ENCODE measurements at places on chromosomes 7 and 10.

- H3K4me3 ChIP-seq: no peak overlapping the region
- DNase-seq: no peak
- no peaks in the 10 kb centered on the region for H3K4me1 ChIP-seq
- H3K36me3 ChIP-seq: no peaks in the 10 kb centered on the region
- H3K27me3 ChIP-seq: no peaks in the 10 kb centered on the region
Measured at GRCh38 chr7:99167072-99167471, 23.2 kb upstream of the SMURF1 start.

GRCh38 chr10:13882119-13882711, 295.4 kb downstream of the PRPF18 start:
- H3K27me3 ChIP-seq: no peaks in the 10 kb centered on the region
- no peak for DNase-seq
- H3K4me1 ChIP-seq: no peaks in the 10 kb centered on the region
- H3K36me3 ChIP-seq: no peaks in the 10 kb centered on the region
- no peak overlapping the region for H3K4me3 ChIP-seq
- H3K27ac ChIP-seq: no peak overlapping the region

DNA sequence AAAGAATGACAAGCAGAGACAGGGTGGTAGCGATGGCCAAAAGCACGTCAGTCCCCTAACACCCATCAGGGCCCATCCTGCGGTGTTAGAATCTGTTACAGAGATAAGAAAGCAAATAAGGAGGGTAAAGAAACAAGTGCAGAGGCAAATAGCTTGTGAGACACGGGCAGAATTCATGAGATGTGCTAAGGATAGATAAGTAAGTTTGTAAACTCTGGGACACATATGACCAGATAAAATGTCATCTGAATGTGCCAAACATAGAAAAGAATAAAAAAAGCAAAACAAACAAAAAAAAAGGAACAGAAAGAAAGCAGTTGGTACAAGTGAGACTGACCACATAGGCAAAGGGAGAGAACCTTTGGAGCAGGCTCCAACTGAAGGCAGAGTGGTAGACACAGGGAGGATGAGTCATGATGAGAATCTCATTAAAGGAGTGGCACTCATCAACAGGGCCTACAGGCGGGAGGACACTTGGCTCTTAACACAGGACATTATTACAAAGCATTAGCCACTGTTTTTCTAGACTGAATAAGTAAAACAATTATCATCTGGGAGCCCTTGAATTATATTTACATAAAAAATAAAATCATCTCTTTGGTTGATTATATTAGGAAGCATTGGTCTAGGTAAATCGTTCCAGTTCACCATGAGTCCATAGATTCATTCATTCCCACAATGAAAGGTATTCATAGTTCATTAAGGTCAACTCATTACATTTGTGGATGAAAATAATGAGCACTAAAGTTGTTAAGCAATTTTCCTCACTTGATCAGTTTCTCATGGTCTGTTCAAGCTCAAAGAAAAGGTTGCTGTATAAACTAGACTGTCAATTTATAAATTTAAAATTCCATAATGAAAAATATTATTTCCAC, 21.5 kb upstream of the EPHB6 start:
- DNase-seq: no peak
- H3K4me3 ChIP-seq: no peak overlapping the region
- no peaks in the 10 kb centered on the region for H3K27me3 ChIP-seq
- no peaks in the 10 kb centered on the region for H3K36me3 ChIP-seq

DNA sequence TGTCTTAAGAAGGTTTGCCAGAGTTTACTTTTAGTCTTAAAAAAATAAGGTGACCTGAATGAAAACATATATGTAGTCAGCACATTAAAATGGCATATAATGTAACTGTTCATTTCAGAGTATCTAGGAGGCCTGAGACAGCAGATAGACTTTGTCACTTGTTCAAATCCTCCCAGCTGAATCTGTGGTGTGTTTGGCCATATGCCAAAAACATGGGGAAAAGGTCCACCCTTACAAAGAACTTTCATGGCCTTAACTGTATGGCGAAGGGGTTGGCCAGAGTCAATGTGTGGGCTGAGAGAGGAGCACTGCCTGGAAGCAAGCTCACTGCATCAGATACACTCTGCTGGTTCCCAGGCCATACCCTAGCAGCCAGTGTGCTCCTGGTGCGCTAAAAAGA, 113.7 kb downstream of the ALOX5 start:
- DNase-seq: no peak
- H3K36me3 ChIP-seq: peaks cover 20% of the 10 kb centered on the region
- no peak overlapping the region for H3K27ac ChIP-seq
- no peaks in the 10 kb centered on the region for H3K27me3 ChIP-seq

DNA sequence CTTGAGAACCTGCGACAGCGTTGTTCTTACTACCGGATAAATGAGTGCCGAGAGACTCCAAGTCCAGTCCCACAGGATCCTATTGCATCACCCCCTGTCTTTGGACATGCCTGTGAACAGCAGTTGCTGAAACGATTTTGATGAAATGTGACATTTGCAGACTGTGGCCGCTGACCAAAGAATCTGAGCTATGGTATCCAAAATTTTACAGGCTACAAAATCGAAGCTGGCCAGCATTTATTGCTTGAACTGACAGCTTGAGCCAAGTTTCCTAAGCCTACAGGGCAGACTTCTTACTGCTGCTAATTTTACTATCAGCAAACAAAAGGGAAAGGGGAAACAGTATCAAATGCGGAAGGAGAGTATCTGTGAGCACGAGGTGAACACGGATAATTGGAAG, 12.1 kb upstream of the NPVF start:
- H3K4me1 ChIP-seq: no peaks in the 10 kb centered on the region
- no peak overlapping the region for H3K4me3 ChIP-seq

DNA sequence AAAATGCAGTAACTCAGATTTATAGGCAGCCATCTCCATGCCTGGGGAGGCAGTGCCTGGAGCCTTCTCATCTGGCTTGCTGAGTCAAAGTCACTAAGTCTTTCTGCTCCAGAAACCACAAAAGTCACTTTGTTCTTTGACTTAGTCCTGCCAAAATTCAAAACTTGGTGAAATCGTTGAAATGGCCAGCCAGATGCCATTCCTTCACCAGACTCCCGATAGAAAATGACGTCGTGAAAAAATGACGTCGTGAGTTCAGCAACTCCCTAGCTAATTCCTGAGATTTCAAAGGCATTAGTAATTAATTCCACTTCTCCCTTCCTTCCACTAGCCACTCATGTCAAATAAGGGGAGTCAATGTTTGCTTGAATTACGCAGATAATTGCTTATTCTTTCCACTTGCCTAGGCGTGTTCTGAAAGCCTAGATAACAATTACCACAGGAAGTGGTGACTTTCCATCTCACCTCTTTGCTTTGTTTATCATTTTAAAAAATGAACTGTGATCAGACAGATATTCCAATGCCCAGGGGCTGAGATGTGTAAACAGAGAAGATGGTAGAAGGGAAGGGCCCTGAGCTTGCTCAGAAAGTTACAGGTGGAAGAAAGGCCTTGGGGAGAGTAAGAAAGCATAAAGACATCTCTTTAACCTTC, 48.5 kb upstream of the OSBPL3 start:
- DNase-seq: peak; percentile 70
- H3K27me3 ChIP-seq: no peaks in the 10 kb centered on the region
- peak overlapping the region; percentile 64 for H3K27ac ChIP-seq
- peaks cover 31% of the 10 kb centered on the region for H3K4me1 ChIP-seq
- peak overlapping the region; percentile 64 for H3K4me3 ChIP-seq
- H3K36me3 ChIP-seq: no peaks in the 10 kb centered on the region

- no peak overlapping the region for H3K27ac ChIP-seq
- no peak overlapping the region for H3K4me3 ChIP-seq
- no peaks in the 10 kb centered on the region for H3K27me3 ChIP-seq
Measured at GRCh38 chr7:157271991-157272324, 64.8 kb upstream of the DNAJB6 start.

DNA sequence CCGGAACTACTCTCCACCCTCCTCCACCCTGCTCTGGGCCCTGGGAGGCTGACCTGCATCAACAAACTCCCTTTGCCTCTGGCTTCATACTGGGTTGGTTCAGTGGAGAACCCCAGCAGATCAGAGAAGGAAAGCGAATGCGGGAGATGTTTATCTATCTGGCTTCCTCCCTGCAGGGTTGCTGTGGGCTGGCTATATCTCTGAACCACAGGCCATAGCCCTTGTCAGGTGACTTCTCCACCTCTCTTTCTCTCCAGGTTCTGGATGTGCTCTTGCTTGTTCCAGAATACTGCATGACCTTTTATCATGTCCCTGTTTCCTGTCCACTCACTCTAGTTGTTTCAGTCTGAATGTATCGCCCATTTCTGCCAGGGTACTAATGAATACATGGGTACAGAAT, 51.7 kb upstream of the IFRD1 start:
- no peak overlapping the region for H3K27ac ChIP-seq
- H3K36me3 ChIP-seq: no peaks in the 10 kb centered on the region
- peaks cover 9% of the 10 kb centered on the region for H3K4me1 ChIP-seq

GRCh38 chr7:22837308-22837707, 14.7 kb upstream of the TOMM7 start:
- H3K4me3 ChIP-seq: no peak overlapping the region
- no peaks in the 10 kb centered on the region for H3K36me3 ChIP-seq
- no peak for DNase-seq
- H3K27me3 ChIP-seq: no peaks in the 10 kb centered on the region

DNA sequence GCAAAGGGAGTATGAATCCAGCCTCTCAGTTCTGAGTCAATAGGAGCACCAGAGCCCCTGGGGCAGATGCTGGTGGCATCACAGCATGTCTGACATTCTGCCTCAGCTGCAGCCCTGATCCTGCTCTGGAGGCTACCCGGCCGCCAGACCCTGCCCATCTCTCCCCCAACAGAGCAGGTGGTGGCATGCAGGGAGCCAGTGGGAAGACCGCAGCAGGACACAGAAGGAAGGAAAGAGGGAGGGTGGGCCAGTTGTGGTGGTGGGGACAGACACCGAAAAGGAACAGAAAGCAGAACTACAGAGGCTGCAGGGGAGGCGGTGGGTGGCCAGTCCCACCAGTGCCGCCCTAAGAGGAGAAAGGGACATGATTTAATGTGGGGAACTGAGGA, 35.3 kb downstream of the BLNK start:
- no peaks in the 10 kb centered on the region for H3K4me1 ChIP-seq
- no peaks in the 10 kb centered on the region for H3K36me3 ChIP-seq
- DNase-seq: no peak
- H3K27ac ChIP-seq: no peak overlapping the region
- no peak overlapping the region for H3K4me3 ChIP-seq

GRCh38 chr7:154581251-154581890, 421.6 kb downstream of the PAXIP1 start:
- H3K36me3 ChIP-seq: no peaks in the 10 kb centered on the region
- no peaks in the 10 kb centered on the region for H3K27me3 ChIP-seq
- H3K4me1 ChIP-seq: no peaks in the 10 kb centered on the region
- H3K4me3 ChIP-seq: no peak overlapping the region
- H3K27ac ChIP-seq: no peak overlapping the region

GRCh38 chr7:20351901-20352300, 21.2 kb downstream of the ITGB8 start:
- no peak overlapping the region for H3K27ac ChIP-seq
- H3K27me3 ChIP-seq: no peaks in the 10 kb centered on the region
- no peaks in the 10 kb centered on the region for H3K4me1 ChIP-seq
- H3K4me3 ChIP-seq: no peak overlapping the region
- DNase-seq: no peak

DNA sequence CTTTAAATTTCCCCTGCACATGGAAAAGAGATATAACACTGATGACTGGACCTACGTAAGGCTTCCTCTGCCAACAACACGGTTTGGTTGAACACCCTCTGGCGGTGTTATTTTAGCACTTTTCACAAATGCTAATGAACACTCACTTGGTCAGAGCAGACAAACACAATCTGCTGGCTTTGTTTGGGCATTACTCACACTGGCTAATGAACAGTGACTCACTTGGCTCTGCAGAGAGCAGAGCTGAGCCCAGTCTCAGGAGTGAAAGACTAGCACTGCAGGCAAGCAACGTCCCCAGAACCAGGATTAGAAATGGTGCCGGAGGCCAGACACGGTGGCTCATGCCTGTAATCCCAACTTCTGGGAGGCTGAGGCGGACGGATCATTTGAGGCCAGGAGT, 430.8 kb downstream of the PLXNA4 start:
- H3K4me1 ChIP-seq: no peaks in the 10 kb centered on the region
- no peak for DNase-seq

DNA sequence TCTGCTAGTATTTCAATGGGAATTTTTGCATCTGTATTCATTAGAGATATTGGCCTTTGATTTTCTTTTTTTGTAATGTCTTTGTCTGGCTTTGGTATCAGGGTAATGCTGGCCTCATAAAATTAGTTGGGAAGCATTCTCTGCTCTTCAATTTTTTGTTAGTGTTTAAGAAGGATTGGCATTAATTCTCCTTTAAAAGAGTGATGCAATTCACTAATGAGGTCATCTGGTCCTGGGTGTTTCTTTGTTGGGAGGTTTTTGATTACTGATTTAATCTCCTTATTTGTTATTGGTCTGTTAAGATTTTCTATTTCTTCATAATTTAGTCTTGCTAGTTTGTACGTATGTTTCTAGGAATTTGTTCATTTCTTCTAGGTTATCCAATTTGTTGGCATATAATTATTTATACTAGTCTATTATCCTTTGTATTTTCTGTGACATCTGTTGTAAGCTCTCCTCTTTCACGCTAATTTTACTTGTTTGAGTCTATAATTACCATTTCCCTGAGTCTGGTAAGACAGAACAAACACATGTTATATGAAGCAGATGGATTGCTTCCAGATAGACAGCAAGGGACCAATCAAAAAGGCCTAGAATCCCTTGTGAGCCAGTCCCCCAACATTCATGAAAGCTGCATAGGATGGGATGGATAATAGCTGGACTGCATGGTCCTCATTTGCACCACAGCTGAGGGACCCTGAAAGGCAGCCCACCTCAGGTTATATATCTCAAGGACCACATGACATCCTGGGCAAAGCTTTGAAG, 54.4 kb downstream of the MTPAP start:
- no peaks in the 10 kb centered on the region for H3K36me3 ChIP-seq
- H3K4me3 ChIP-seq: no peak overlapping the region
- no peak overlapping the region for H3K27ac ChIP-seq
- no peaks in the 10 kb centered on the region for H3K4me1 ChIP-seq

GRCh38 chr10:76270464-76270863, 839.0 kb downstream of the LRMDA start:
- no peaks in the 10 kb centered on the region for H3K4me1 ChIP-seq
- no peaks in the 10 kb centered on the region for H3K27me3 ChIP-seq
- no peak for DNase-seq
- H3K36me3 ChIP-seq: no peaks in the 10 kb centered on the region
- H3K4me3 ChIP-seq: no peak overlapping the region

- H3K27me3 ChIP-seq: no peaks in the 10 kb centered on the region
- H3K4me1 ChIP-seq: peaks cover 86% of the 10 kb centered on the region
- no peak for DNase-seq
- H3K36me3 ChIP-seq: no peaks in the 10 kb centered on the region
- H3K4me3 ChIP-seq: peak overlapping the region; percentile 86
- H3K27ac ChIP-seq: peak overlapping the region; percentile 70
Measured at GRCh38 chr10:110076559-110077318, 69.0 kb downstream of the ADD3 start.

- DNase-seq: no peak
- peaks cover 2% of the 10 kb centered on the region for H3K27me3 ChIP-seq
- no peak overlapping the region for H3K4me3 ChIP-seq
Measured at GRCh38 chr7:26993816-26994810, 101.7 kb downstream of the HOXA1 start.

All from CD4-positive, CD25-positive, alpha-beta regulatory T cell (primary cell).